Neural crest cell (in vitro differentiated cells): ENCODE measurements at places on chromosomes 7 and 10. TPM values are rescaled to one million over a fixed set of nuclear protein-coding genes. Genes with fewer than 3 reads are reported as not detected.

The PDIA4 gene
- 151 and 154 TPM in 2 replicates for total RNA-seq

The TNS3 gene
- 25.0 and 26.4 TPM in 2 replicates for total RNA-seq

The PTPN20 gene
- total RNA-seq: not detected in 2 replicates

The RBM17 gene
- total RNA-seq: 142 and 156 TPM in 2 replicates

The FXYD4 gene
- not detected in 2 replicates for total RNA-seq

The PRPS1L1 gene
- not detected in 2 replicates for total RNA-seq
